ENCODE measurements at places on chromosomes 13 and 19.

DNA sequence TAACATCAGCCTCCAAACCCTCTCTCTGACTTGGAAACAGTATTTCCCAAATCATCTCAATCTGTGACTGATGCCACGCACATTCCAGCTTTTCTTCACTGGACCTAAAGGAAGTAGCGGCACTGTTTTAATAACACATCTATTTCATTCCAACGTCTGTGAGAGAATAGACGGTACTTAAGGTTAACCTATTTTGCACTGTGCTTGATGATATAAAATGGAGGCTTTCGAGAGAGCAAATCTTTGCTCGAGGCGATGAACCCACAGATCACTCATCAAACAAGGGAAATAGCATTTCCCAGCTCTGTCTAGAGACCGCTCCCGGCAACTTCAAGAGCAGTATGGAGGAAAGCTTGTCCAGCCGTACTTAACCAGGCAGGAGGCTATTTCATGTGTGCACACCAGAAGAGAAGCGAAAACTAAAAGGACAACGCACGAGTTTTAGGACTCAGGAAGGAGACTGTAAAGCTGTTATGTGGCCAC lies 2.9 kb downstream of the UBL3 start:
- H3K4me1 ChIP-seq, result peaks cover 20% of the 10 kb centered on the region
- peaks cover 14% of the 10 kb centered on the region for H3K36me3 ChIP-seq
- DNase-seq, result no peak

DNA sequence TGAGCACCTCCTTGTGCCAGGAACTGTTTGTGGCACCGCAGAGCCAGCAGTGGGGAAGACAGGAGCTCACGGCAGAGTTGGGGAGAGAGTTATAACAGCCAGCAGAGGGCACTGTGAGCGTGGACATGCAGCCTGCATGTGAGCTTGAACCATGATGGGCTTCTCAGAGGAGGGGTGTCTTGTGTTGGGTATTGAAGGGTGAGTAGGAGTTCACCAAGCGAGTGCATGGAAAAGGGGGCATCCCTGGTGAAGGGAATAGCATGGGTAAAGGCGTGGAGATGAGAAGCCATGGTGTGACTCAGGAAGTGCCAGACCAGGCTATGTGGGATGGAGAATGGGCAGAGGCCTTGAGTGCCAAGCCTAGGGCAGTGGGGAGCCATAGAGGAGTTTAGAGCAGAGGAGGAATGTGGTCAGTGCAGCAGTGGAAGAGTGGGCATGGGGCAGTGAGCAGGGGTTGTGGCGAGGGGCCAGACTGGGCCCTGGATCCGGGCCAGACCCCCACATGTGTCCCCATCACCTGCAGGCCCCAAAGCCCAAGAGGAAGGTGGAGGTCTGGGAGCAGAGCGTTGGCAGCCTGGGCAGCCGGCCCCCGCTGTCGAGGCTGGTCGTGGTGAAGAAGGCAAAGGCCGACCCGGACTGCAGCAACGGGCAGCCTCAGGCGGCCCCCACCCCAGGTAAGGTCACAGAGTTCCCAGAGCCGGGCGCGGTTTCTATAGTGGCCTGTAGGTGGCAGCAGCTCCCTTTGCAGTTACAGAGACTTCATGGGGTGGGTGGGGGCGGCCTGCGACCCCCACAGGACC lies 11.8 kb upstream of the SHD start:
- peak overlapping the region; percentile 68 for H3K27ac ChIP-seq
- peak; percentile 35 for DNase-seq
- no peak overlapping the region for H3K4me3 ChIP-seq
- H3K4me1 ChIP-seq, result peaks cover 36% of the 10 kb centered on the region
- no peaks in the 10 kb centered on the region for H3K27me3 ChIP-seq
- peaks cover 64% of the 10 kb centered on the region for H3K36me3 ChIP-seq

GRCh38 chr19:43820098-43820883 lies 6.8 kb upstream of the ZNF283 start:
- peaks cover 41% of the 10 kb centered on the region for H3K27me3 ChIP-seq
- peak overlapping the region; percentile 77 for H3K4me3 ChIP-seq
- H3K36me3 ChIP-seq, result peaks cover 5% of the 10 kb centered on the region
- H3K27ac ChIP-seq, result peak overlapping the region; percentile 63

DNA sequence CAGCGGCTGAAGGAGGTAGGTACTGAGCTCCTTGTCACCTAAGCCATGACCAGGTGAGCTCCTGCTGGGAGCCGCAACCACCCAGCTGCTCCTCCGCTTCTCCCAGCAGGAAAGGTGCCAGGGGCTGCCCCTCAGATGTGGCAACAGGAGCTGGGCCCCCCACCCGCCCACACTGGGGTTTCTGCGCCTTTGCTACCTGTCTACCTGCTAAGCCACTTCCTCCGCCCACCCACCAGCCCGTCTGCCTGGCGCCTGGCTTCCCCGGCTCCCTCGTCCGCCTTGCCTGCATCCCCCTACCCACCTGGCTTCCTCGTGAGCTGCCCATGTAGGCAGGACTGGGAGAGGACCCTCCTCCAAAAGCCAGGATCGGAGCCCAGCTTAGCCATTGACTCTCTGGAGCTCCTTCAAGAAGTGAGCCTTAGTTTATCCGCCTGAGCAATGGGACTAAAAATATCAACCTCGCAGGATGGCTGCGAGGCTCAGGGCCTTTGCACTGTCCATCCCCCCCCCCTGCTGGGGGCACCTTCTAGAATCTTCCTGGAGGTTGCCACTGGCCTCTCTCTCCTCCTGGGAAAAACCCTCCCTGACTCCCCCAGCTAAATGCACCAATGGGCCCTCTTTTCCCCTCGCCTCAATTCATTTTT lies 55.8 kb upstream of the KLF2 start:
- no peak overlapping the region for H3K4me3 ChIP-seq
- peaks cover 16% of the 10 kb centered on the region for H3K4me1 ChIP-seq
- DNase-seq, result no peak
- H3K36me3 ChIP-seq, result peaks cover 4% of the 10 kb centered on the region
- H3K27ac ChIP-seq, result no peak overlapping the region

DNA sequence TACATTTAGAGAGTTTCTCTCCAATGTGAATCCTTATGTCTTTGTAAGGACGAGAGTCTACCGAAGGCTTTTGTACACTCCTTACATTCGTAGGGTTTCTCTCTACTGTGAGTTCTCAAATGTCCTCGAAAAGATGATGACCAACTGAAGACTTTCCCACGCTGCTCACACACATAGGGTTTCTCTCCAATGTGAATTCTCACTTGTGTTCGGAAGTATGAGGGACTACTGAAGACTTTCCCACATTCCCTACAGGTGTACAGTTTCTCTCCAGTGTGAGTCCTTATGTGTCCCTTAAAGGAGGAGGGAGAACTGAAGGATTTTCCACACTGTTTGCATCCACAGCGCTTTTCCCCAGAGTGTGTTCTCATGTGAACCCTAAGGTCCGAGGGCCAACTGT lies 4.0 kb upstream of the ZNF57 start:
- no peak overlapping the region for H3K27ac ChIP-seq
- peaks cover 12% of the 10 kb centered on the region for H3K4me1 ChIP-seq
- no peak overlapping the region for H3K4me3 ChIP-seq

DNA sequence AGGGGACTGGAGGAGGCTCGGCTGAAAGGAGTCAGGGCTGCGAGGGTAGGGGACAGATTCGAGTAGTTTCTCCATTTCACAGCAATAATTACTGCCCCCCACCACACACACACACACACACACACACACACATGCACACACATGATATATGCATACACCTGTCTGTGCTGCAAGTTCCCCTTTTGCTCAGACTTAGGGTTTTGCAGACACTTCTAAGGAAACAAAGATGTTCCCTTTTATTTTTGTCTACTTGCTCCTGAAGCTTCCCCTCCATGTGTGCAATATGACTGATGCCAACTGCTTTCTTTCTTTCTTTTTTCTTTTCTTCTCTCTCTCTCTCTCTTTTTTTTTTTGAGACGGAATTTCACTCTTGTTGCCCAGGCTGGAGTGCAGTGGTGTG lies 13.4 kb downstream of the MBD3L2B start:
- no peaks in the 10 kb centered on the region for H3K36me3 ChIP-seq
- no peak for DNase-seq
- H3K4me1 ChIP-seq, result peaks cover 19% of the 10 kb centered on the region
- no peak overlapping the region for H3K4me3 ChIP-seq

GRCh38 chr19:51765086-51765485 lies 4.1 kb downstream of the FPR2 start:
- no peak for DNase-seq
- H3K27me3 ChIP-seq, result peaks cover 44% of the 10 kb centered on the region
- peaks cover 14% of the 10 kb centered on the region for H3K4me1 ChIP-seq
- no peaks in the 10 kb centered on the region for H3K36me3 ChIP-seq
- H3K27ac ChIP-seq, result no peak overlapping the region
- no peak overlapping the region for H3K4me3 ChIP-seq

GRCh38 chr13:113272701-113273181 lies 24.3 kb upstream of the LAMP1 start:
- H3K4me3 ChIP-seq, result no peak overlapping the region
- H3K27me3 ChIP-seq, result no peaks in the 10 kb centered on the region
- peaks cover 18% of the 10 kb centered on the region for H3K36me3 ChIP-seq
- no peak for DNase-seq
- no peak overlapping the region for H3K27ac ChIP-seq

DNA sequence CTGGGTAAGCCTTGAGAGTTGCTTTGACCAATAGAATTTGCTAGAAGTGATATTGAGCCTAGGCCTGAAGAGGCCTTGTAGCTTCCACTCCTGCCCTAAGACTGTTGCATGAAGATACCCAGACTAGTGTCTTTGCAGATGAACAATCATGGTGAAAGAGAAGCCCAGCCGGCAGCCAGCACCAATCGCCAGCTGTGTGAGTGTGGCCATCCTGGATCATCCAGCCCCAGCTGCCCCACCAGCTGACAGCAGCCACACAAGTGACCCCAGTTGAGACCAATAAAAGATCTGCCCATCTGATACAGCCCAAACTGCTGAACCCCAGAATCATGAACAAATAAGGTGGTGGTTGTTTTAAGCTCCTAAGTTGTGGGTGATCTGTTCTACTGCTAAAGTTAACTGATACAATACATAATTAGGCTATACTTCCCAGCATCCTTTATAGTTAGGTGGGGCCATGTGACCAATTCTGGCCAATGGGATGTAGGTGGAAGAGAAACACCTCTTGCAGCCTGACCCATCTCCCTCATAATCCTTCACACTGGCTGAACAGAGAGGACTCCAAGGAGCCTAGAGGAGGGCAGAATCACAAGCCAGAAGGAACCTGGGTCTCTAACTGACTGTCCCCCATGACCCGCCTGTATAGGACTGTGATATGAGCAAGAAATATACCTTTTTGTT lies 9.4 kb upstream of the ZNF428 start:
- H3K4me1 ChIP-seq, result peaks cover 13% of the 10 kb centered on the region
- no peak overlapping the region for H3K4me3 ChIP-seq
- no peak overlapping the region for H3K27ac ChIP-seq

DNA sequence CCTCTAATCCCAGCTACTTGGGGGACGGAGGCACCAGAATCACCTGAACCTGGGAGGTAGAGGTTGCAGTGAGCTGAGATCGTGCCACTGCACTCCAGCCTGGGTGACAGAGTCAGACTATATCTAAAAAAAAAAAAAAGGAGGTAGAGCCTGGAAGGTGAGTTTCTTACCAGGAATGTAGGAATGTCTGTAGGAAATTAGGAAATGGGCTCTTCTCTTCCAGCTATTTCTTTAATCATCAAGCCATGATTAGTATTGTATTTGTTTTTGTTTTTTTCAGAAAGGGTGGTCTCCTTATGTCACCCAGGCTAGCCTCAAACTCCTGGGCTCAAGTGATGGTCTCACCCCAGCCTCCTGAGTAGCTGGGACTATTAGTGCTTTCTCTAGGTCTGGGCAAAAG lies 26.3 kb upstream of the SERP2 start:
- no peak overlapping the region for H3K4me3 ChIP-seq
- no peaks in the 10 kb centered on the region for H3K36me3 ChIP-seq
- DNase-seq, result no peak
- H3K4me1 ChIP-seq, result no peaks in the 10 kb centered on the region
- no peaks in the 10 kb centered on the region for H3K27me3 ChIP-seq
- no peak overlapping the region for H3K27ac ChIP-seq

DNA sequence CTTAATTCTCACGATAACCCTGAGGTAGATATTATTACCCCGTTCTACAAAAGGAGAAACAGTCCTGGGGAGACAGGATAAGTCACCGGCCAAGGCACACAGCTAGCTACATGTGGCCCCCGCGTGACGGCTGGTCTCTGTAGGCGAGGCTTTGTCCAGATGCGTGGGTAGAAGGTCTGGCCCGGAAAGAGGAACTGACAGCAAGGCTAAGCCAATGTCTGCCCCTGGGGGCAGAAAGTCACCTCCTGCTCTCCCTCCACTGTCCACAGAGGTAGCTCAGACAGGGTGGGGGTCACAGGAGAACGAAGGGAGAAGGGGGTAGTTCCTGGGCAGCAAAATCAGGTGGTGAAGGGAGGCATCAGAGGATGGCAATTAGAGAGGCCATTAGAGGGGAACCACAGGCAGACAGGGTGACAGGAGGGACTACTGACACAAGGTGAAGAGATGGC lies 1.8 kb downstream of the APOC4 start:
- H3K4me3 ChIP-seq, result peak overlapping the region; percentile 41
- H3K27ac ChIP-seq, result peak overlapping the region; percentile 97
- DNase-seq, result peak; percentile 72
- H3K36me3 ChIP-seq, result peaks cover 9% of the 10 kb centered on the region
- H3K4me1 ChIP-seq, result peaks cover 15% of the 10 kb centered on the region
- no peaks in the 10 kb centered on the region for H3K27me3 ChIP-seq

DNA sequence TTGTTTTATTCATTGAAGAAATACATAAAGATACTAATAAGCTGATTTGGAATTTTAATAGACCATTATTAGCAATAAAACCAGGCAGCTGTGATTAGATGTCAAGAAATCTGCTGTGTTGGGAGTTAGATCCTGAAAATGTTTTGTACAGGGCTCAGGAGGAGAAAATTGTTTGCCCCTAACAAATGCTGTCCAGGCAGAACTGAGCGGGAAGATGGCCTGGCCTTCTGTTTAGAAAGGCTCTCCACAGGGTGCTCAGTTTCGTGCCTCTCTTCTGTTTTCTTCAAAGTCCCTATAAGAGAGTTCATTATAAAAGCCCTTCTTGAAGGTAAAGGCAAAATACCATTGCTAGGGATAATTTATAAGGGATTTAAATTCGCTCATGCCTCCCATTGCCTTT lies 64.1 kb downstream of the ERCC5 start:
- H3K4me1 ChIP-seq, result no peaks in the 10 kb centered on the region
- no peak overlapping the region for H3K27ac ChIP-seq
- no peaks in the 10 kb centered on the region for H3K36me3 ChIP-seq
- H3K27me3 ChIP-seq, result peaks cover 19% of the 10 kb centered on the region

DNA sequence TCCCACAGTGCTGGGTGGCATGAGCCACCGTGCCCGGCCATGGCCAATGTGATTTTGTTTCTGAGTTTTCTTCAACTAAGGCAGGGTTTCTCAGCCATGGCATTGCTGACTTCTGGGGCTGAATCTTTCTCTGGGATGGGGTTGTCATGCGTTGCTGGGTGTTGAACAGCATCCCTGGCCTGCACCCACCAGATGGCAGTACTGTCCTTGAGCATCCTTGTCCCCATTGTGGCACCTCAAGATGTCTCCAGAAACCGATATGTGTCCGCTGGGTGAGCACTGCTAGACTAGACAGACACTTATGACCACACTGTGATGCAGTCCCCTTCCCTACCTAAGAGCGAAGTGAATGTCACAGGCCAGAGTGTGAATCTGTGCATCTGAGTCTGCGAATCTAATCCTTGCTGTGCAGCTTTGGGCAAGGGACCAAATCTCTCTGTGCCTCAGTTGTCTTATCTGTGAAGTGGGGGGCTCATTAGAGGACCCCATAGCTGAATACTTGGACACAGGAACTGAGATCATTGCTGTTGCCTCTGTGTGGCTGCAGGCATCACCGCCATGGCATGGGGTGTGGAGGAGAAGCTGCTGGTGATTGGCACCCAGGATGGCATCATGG lies 50.3 kb upstream of the SIN3B start:
- H3K36me3 ChIP-seq, result no peaks in the 10 kb centered on the region
- peak; percentile 40 for DNase-seq
- H3K27ac ChIP-seq, result no peak overlapping the region
- no peak overlapping the region for H3K4me3 ChIP-seq
- peaks cover 21% of the 10 kb centered on the region for H3K27me3 ChIP-seq
- no peaks in the 10 kb centered on the region for H3K4me1 ChIP-seq

All from stimulated activated naive B cell treated with anti-CD40 and anti-IgM and Interleukin-4, amounts not matched to agents 10 μg/mL and 1 μg/mL and 100 μg/mL, for 72 hours (primary cell).